Stimulated activated CD4-positive, alpha-beta T cell treated with anti-CD3 and anti-CD28 coated beads, Interleukin-1b, Interleukin-23, amount 100 ng/mL, for 1 hour (primary cell): ENCODE measurements at places on chromosomes 5 and 9.

GRCh38 chr5:157177953-157178352, 2.7 kb upstream of the ITK start:
- no peak for DNase-seq

DNA sequence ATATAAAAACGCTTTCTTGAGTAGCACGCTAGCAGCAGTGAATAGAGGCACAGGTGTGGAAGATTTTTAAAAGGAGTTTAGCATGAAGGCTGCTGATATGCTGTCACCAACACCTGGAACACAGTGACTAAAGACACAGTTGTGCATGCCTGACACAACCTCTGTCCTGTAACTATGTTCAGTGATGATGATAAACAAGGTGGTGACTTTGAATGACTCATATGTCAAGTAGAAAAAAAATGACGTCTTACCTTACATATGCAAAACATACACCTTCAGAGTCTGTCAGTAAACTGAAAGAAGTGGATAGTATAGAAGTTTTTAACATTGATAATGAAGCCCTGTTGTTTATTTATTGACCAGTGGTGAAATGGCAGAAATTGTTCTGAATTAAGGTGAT, 66.2 kb upstream of the ADCY2 start:
- no peak for DNase-seq

DNA sequence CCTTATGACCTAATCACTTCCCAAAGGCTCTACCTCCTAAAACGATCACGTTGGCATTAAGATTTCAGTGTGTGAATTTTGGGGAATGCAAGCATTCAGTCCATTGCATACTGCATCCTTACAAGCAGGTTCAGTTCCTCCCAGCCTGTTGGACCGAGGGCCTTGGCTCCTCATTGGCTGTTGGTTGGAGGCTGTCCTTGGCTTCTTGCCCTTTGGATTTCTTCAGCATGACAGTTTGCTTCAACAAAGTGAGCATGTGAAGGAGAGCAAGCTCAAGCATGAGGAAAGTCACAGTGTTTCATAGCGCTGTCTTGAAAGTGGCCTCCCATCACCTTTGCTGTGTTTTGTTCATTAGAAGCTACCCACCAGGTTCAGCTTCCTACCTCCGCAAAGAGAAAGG, 109.5 kb downstream of the GADD45G start:
- DNase-seq = no peak

- DNase-seq = no peak
These were observed 48.3 kb upstream of the SPATA31E1 start for GRCh38 chr9:87834357-87834756.

- no peak for DNase-seq
These were observed 3.9 kb downstream of the LCN12 start for GRCh38 chr9:136955943-136956335.

DNA sequence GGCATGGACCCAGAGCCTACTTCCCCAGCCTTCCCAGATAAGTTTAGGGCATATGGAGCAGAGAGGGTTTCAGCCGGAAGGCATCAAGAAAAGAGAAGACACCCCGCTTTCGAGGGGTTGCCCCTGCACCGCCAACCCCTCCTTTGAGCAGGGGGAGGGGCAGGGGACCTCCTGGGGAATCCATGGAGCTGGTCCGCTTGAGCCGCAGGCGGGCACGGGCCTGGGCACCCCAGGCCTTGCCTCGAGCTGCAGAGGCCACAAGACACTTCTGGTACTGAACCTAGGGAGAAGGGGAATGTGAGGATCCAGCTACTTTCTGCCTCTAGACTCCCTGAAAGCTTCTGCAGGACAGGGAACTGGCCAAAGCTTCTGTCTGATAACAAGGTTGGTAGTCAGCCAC, 1.3 kb upstream of the SRA1 start:
- DNase-seq = no peak

- DNase-seq = no peak
These were observed 937.2 kb upstream of the DMAC1 start for GRCh38 chr9:8736805-8737204.

GRCh38 chr5:111848476-111848875, 91.5 kb upstream of the NREP start:
- DNase-seq = no peak

DNA sequence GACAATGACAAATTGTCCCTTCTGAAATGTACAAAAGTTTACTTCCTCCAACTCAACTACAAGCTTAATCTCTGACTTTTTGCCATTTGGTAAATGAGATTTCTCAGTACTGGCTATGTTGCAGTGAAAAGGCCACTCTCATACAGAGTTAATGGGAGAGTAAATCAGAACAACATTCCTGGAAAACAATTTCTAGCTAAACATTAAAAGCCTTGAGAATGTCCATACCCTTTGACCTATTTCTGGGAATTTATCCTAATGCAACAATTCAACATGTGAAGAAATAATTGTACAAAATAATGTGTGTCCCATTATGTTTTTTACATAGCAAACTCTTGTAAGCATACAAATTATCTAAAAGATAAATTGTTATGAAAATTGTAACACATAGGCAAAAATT, 56.3 kb upstream of the SPEF2 start:
- DNase-seq = no peak

DNA sequence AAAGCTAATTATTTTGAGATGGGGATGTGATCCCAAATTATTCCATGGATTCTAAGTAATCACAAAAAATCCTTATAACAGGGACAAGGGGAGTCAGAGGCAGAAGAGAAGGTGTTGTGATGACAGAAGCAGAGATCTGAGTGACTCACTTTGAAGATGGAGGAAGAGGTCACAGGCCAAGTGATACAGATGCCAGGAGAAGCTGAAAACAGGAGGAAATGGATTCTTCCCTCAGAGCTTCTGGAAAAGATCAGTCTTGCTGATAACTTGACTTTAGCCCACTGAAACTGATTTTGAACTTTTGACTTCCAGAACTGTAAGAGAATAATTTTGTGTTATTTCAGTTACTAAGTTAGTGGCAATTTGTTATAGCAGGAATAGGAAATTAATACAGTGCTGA, 105.3 kb downstream of the GCNT1 start:
- DNase-seq = no peak

GRCh38 chr5:126098330-126099017, 324.7 kb upstream of the GRAMD2B start:
- no peak for DNase-seq

GRCh38 chr9:87140605-87141109, 193.4 kb upstream of the GAS1 start:
- no peak for DNase-seq

- no peak for DNase-seq
These were observed 123.6 kb upstream of the PITX1 start for GRCh38 chr5:135157421-135158313.
